Thymus (tissue), 14 donors: ENCODE measurements at places on chromosomes 7 and 10. TPM values are rescaled to one million over a fixed set of nuclear protein-coding genes. Genes with fewer than 3 reads are reported as not detected.

DNA sequence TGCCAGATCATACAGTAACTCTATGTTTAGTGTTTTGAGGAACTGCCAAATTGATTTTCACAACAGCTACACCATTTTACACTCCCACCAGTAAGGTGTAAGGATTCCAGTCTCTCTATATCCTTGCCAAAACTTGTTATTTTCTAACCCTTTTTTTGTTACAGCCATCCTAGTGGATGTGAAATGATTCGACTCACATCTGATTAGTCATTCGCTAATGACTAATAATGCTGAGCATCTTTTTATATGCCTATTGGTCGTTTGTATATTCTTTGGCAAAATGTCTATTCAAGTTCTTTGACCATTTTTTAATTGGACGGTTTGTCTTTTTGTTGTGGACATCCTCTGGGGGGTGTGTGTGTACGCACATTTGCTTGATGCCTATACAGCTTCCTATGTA is 142.8 kb downstream of the DGKB start:
- no peak for DNase-seq

DNA sequence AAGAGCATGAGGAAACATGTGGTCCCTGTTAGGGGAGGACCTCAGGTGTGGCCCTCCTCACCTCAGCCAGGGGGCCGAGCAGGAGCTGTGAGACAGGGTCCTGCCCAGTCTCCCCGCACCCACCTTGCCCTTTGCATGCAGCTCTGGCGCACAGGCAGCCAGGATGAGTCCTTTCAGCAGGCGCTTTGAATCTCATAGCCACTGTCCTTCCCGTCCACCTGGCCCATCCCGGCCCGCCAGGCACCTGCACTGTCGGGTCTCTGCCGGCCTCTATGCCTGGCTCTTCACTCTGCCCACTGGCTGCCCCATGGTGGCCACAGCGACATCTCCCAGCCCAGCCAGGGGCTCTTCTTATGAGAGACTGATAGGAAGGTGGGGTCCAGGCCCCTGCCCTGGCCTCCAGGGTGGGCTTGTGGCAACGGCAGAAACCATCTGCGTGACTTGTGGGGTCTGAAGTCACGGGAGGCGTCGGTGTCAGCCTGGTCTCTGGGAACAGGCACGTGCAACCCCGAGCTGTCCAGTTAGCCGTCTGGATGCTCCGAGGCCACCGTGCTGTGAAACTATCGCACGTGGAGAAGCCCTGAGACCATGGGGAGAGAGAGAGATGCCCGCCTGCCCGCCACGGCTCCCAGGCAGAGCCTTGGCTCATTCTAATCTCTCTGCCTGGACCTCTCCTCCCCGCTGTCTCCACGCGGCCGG is 37.4 kb downstream of the FOXL3 start:
- no peak for DNase-seq

DNA sequence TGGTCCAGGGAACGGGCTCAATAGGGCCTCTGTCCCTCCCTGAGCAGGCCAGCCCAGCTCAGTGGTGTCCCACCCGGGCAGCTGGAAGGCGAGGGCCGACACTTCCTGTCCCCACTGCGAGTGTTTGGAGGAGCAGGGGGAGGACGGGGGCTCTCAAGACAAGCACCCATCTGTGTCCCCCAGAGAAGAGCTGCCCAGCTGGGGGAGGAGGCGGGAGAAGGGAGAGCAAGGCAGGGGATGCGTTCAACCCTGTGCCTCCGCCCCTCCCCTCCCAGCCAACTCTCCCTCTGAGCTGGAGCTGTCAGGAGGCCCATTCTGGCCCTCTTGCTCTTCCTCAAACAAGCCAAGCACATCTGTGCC is 35.7 kb downstream of the ZCCHC24 start:
- DNase-seq = no peak

The NEUROD6 gene
- total RNA-seq = not detected

The PRRT4 gene
- 0.28 TPM for total RNA-seq

The FGFR2 gene
- 13.3 TPM for total RNA-seq

The FZD1 gene
- 1.4 TPM for total RNA-seq
